NCI-H2081 treated with DMSO at 0.1 percent for 48 hours (cell line): ENCODE measurements at places on chromosomes 7 and 10.
A peak's percentile ranks its signal among the peaks of the same experiment; 100 is the strongest.

DNA sequence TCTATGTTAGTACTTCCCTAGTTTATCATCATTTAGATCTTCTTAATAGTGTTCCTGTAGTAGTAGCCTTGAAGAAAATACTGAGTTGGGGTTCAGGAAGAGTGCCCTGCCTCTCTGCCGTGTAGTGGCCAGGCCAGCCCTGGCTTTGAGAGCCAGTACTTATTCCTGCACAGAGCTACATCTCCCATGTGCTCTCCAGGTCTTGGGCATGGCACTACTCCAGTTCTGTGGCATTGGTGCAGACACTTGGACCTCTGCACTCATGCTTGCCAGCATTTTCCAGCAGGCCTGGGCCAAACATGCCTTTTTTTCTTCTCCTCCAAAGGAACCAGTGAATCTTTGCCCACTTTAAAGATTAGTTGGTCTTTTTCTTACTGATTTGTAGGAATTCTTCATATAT lies 5.3 kb downstream of the GNG11 start:
- no peak for DNase-seq

DNA sequence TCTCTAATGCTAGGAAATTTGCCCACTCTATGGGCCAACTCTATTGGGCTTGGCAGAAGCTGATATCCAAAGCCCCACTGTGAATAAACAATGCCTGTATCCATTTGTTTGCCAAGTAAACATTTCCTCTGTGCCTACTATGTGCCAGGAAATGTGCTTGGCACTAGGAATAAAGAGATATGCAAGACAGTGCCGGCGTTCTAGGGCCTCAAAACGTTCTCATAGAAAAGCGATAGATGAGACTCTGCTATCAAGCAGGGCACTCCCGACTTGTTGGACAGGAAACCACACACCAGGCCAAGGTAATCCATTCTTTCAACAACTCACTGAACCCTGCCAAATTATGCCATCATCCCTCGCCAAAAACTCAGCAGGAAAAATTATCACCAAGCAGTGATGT lies 196.7 kb downstream of the IPMK start:
- DNase-seq = peak; percentile 7

DNA sequence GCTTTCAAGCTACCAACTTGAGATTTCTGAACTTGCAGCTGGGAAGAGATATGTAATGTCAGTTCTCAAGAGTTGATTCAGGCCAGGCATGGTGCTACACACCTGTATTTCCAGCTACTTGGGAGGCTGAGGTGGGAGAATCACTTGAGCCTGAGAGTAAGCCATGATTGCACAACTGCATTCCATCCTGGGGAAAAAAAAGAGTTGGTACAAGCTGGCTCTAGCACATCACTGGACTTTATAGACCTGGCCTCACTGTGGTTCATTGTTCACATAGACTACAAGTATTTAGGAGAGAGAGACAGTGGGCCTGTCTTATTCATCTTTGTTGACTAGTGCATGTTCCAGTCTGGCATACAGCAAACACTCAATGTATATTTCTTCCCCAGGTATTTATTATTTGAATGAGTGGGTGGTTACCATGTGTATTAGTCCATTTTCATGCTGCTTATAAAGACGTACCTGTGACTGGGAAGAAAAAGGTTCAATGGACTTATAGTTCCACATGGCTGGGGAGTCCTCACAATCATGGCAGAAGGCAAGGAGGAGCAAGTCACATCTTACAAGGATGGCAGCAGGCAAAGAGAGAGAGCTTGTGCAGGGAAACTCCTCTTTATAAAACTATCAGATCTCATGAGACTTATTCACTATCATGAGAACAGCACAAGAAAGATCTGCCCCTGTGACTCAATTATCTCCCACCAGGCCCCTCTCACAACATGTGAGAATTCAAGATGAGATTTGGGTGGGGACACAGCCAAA lies 176.5 kb downstream of the PFKFB3 start:
- no peak for DNase-seq

GRCh38 chr10:113922787-113923570 lies 68.5 kb downstream of the NHLRC2 start:
- DNase-seq = no peak

DNA sequence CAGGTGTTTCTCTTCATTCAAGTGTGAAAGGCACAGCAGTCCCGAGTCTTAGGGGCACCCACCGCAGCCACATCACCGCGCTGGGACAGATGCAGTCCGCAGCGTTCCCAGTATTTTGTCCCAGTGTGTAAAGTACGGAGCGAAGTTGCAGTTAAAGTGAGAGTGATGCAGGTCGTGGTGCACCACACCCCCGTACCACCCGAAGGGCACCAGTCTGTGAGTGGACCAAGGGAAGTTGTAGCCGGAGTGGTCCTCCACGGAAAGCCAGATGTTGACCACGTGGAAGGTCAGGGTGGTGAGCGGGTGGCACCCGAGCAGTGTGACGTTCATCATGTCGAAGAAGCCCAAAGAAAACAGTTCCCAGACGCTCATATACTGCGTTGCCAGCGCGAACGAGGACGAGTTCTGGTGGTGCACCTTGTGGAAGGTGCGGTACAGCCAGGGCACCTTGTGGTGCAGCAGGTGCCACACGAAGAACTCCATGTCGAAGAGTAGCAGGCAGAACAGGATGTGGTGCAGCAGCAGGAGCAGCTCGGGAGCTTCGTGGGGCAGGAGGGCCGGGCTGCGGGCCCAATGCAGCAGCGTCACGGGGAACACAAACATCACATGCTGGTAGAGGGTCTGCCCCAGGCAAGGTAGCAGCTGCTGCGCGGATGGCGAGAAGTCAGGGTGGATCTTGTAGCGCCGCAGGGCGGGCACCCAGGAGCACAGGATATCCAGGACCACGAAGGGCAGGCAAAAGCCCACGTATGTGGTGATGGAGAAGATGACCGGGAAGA lies 526 bp downstream of the CH25H start:
- no peak for DNase-seq

GRCh38 chr10:101291331-101292193 lies 62.3 kb upstream of the LBX1 start:
- DNase-seq = peak; percentile 3

GRCh38 chr7:66050990-66051448 lies 24.6 kb upstream of the ASL start:
- no peak for DNase-seq
